ENCODE measurements at places on chromosomes 11 and 22.

DNA sequence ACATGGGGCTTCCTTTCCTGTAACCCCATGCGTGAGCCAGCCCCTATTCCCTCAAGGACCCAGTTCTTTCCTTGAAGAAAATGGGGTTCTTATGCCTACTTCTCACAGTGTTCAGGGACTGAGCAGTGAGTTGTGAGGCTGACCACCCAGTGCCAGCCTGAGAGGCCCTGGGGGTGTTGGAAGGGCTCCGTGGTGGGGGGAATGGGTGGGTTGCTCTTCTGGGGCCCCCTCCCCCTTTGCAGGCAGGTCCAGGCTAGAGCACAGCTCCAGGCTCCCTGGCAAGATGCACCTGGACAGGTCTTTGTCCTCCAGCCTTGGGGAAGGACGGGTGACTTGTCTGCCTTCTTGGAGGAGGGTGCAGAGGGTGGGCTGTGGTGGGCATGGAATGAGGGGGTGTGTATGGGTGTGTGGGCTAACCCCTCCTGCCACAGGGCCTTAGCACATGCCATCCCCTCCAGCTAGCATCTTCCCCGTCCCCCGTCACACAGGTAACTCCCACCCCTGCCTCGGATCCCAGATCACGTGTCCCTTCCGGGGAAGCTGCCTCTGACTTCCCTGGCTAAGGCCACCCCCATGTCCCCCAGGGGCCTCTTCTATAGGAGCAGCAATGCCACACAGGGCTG lies 64.6 kb downstream of the MYEOV start:
- no peak for DNase-seq

GRCh38 chr11:128580612-128581011 lies 6.7 kb downstream of the ETS1 start:
- no peak for DNase-seq

GRCh38 chr11:94328587-94329080 lies 24.3 kb downstream of the IZUMO1R start:
- DNase-seq = no peak

- peak; percentile 80 for DNase-seq
Measured at GRCh38 chr11:67381244-67381972, 8.0 kb upstream of the CLCF1 start.

DNA sequence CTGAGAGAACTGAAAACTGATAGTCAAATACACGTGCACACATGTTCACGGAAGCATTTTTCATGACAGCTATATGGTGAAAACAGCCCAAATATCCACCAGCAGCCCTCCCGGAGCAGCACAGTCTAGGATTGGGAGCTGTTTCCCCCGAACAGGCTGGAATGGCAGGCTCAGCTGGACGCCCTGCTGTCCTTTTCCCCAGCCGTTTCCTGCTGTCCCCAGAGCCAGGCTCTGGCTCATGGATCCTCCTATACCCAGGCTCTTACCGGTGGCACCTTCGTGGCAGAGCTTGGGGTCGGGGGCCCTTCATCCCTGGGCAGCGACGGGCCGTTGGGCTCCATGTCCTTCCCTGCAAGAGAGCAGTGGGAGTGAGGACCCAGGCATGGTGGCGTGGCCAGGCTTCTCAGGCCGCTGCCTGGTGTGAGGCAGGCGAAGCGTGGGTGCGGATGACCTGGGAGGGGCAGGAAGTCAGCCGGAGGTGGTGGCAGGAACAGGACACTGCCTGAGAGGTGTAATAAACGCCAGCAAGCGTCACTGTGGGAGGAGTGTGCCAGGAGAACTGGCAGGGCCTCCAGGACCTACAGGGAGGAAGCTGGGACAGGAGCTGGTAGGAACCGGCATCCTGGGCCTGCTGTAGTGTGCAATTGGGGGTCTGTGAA lies 38.8 kb downstream of the OSBPL5 start:
- DNase-seq = no peak

DNA sequence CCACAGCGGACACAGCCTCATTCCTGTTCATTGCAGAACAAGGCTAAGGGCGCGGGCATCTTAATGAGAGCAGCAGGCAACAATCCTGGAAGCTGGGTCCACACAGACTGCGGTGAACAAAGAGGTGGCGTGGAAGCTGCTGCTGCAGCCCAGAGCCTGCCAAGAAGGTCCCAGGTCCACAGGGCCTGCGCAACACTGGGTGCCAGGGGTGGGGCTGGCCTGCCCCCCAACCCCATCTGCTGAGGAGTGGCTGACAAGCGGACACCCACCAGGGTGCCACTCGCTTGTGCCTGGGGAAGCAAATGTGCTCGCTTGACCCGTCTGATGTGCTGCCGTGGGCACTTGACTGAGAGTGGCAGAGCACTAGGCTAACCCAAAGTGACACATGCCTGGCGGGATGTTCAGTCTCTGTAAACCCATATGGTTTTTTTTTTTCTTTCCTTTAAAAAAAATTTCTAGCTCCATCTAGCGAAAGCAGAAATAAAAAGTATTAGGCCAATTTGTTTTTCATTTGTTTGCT lies 83.2 kb upstream of the PITPNB start:
- no peak for DNase-seq

DNA sequence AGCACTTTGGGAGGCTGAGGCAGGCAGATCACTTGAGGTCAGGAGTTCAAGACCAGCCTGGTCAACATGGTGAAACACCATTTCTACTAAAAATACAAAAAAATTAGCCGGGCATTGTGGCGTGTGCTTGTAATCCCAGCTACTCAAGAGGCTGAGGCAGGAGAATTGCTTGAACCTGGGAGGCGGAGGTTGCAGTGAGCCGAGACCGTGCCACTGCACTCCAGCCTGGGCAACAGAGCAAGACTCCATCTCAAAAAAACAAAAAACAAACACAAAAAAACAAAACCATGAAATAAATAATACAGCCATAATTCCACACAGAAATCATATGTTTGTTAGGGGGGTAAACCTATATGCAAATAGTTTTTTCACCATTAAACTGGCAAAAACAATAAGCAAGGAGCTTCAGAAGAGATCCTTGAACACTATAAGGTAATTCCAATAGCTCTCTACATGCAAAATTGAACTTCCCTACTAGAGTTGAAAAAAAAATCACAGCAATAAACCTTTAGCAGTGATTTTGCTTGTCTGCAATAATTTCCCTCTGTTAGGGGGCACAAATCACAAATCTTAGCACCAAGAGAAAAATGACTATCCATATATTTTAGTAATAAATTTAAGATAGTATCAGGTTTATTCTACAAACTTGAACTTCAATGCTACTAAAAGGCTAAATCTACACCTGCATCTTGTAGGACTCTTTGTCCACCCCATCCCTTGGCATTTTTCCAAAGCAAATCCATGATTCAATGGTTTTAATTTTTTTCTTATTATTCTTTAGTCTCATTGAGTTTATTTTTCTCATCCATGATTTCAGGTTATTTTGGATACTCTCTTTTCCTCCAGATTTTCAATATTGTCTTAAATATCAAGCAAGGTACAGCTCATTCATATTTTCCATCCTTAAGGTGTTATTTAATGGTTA lies 3.9 kb downstream of the CSTF3 start:
- DNase-seq = no peak

DNA sequence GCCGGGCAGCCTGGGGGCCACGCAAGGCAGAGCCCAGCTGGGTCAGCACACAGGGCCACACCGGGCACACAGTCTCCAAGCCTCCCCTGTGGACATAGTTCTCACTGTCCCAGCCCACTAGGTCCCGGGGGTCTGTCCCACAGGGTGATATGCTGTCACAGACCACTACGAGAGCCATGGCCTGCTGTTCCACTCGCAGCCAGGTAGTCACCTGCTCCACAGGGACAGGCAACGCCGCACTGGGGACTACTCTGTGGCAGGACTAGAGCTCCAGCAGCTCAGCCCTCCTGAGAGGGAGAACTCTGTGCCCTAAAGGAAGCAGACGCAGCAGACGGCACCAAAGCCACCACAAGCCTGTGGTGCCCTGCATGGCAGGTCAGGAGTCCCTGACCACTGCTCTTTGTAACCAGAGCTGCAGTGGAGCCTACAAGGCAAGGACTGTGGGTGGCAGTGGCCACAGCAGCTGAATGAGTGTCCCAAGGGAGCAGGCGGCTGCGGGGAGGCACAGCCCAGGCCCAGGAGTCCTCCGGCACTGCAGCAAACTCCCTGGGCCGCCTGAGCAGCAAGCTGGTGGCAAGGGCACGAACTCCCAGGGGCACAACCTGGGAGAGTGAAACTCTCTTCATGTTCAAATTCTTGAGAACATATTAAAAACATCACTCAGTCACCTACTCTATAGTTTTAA lies 171.2 kb upstream of the GRK3 start:
- DNase-seq = no peak

DNA sequence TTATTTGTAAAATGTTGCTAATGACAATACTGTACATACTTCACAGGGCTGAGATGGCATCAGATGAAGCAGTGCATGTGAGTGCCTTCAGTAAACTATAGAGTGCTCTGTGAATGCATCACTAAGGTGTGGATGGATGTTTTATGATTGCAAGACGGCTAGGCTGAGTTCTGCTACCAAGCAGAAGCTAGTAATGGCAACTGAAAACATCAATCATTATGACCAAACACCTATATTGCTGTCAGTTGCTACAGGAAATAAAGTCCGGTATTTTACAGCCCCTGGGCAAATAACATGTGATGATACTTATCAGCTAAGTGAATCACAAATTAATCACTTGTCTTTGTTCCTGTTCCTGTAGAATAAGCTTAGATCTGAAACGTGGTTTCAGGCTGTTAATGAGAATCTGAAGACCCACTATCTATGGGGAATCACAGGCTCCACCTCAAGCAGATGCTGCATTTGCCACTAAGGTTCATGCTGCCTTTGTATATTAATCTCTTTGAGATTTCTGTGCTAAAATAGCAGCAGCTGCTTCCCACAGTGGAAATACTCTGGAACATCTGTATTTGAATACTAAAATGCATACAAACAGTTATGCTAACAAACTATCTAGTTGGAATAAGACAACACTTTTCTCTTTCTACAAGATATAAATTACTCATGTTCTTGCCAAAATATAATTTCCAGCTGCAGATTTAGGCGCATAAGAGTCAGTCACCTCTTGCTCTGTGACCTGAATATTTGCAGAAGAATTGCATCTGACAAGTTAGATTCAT lies 254.0 kb upstream of the PITPNB start:
- DNase-seq = no peak

DNA sequence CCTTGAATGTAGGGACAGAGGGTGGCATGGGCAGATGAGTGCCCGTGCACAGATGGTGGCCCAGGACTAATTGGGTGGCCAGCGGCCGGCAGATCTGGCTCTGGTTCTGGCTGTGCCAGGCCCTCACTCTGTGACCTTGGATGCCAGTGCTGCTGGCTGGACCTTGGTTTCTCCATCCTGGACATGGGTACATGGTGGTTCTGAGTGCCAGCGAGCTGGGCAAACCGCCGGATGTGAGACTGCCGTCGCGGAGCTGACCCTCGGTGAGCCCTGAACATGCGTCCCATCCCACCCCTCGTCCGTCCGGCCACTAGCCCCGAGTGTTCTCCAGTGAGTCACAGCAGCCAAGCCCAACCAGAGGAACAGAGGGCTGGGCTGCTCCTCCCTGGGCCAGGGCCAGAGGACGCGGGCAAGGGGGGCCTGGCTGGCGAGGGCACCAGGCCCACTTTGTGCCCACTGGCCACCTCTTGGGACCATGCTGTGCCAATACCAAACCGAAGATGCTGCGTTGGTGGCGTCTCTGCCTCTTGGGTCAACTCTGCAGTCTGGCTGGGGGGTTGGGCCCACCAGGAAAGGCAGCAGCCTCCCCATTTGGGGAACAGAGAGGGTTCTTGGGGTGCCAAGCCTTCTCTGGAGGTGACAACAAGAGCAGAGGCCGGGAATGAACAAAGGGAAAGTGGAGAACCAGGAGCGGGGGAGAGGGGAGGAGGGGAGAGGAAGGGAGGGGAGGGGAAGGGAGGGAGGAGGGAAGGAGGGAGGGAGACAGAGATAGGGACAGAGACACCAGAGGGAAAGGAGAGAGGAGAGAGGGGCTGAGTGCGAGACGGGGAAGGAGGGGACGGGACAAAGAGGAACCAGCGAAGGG lies 10.7 kb downstream of the LSP1 start:
- no peak for DNase-seq

DNA sequence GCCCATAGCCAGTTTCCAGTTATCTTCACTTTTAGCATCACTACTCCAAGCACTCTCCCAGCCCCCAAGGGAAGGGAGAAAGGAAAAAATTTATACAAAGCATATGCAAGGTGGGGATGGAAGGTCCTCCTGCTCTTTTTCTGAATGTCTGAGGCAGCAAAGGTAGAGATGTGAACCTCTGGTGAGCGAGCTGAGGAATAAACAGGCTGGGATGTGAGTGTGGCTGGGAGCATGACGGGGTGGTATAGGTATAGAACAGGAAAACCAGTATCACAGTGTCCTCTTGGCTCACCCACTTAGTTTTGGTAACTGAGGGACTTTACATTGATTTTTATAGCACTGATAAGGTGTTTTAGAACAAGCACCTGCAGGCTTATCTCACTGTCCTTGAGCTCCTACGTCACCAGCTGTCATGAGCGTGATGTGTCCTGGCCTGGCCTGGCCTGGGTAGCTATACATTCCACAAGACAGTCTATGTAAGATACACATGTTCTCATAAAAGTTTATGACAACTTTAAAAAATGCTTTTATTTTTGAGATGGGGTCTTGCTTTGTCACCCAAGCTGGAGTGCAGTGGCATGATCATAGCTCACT lies 10.3 kb upstream of the POLD3 start:
- DNase-seq = no peak

Data from NAMALWA (cell line).